ENCODE measurements at places on chromosomes 5 and 9.

GRCh38 chr5:143073766-143074165 is 303.6 kb downstream of the ARHGAP26 start:
- no peak for DNase-seq

GRCh38 chr9:111961575-111961974 is 65.0 kb downstream of the UGCG start:
- DNase-seq = peak; percentile 20

DNA sequence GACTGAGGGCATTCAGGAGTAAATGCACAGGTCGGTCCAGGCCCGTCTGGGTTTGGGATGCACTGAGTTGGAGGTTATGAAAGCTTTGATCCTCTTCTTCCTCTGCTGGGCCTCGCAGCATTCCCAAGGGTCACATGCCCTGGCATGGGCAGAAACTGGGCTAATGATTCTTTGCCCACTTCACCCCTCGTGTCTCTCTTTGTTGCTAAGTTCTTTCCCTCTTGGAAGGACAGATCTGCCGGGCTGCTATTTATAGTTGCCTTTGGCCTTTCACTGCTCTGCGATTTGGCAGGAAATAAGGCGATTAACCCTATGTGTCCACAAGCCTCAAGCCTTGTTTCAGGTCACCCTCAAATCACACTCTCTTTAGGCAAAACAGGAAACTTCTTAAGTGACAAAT is 66.9 kb downstream of the ENTREP1 start:
- DNase-seq = no peak

GRCh38 chr5:135466178-135467050 is 14.3 kb upstream of the TIFAB start:
- peak; percentile 76 for DNase-seq

GRCh38 chr5:129977810-129978209 is 73.5 kb downstream of the CHSY3 start:
- DNase-seq = no peak

- DNase-seq = no peak
These were observed 69.6 kb upstream of the SLC30A5 start for GRCh38 chr5:69024241-69024651.

- no peak for DNase-seq
These were observed 121.4 kb downstream of the ASTN2 start for GRCh38 chr9:117293206-117294114.

DNA sequence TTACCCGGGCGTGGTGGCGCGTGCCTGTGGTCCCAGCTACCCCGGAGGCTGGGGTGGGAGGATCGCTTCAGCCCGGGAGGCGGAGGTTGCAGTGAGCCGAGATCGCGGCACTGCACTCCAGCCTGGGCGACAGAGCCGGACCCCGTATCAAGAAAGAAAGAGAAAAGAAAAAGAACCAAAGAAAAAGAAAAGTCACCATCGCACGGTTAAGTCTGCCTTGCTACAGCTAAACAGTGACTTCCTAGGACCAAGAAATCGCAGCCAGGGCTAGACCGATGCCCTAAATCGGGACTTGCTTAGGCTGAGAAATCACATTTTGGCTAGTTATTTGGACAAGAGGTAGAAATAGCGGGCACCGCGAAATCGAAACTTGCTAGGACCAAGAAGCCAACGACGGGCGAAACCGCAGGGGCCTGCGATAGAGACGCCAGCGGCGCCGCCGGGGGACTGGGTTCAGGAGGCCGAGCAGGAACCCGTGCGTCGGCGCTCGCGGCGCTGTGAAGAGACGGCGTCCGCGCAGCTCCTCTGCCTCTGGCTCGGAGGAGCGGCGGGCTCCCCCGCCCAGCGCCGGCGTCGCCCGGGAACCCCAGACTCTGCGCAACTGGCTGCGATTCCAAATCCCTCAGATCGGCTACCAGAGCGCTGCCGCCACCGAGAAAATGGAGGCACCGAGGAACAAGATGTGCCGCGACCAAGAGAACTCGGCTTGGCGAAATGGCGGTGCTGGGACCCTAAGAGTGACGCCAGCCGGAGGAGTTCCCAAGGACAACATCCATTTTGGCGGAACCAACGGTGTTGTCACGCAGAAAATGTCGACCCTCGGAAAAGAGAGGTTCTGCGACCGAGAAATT is 26.1 kb upstream of the ANXA2R start:
- DNase-seq = no peak

DNA sequence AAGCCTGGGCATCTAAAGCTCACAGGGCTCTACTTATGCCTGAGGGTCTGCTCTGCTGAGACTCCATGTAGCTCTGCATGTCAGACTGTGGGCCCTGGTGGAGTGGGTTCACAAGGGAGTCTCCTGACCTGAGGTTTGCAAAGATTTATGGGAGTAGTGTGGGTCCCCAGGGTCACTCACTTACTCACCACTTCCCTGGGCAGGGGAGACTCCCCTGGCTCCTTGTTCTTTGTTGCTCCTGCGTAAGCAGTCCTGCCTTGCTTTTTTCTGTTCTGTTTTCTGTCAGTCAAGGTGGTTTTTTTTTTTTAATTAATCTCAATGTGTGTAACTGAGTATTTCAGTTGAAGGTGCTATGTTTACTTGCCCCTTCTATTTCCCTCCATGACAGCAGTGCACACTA is 256.6 kb downstream of the TMEM38B start:
- no peak for DNase-seq

DNA sequence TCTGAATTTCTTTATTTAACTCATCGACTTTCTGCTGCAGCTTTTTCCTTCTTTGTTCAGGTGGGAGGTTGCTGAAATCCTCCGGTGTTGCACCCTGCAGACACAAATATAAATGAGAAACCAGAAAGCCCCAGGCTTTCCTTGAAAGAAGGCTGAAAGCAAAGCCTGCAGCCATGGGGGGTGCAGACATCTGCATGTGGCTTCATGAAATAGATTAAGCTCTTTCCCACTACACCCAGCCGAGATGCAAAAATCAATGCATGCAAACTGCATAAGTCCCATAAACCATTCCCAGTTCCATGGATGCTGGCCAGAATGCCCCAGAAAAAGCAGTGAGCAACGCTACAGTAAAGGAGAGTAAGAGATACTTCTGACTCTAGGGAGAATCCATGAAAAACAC is 73.6 kb downstream of the USP20 start:
- no peak for DNase-seq

DNA sequence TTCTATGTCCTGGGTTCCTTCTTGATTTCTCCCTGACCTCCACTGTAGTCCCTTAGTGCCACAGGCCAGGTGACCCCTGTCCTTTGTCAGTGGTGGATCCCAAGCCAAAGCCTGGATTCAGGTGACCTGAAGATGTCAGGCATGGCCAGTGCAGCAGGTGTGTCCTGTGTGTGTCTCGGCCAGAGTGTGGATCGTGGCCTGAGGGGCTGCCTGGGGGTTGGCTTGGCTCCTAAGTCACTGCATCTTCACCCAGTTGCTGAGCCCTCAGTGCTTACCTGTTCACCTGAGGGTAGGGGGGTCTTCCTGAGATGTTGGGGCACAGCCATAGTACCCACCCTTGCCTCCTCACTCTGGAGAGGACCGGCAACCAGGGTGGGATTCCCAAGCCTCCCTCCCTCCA is 61.8 kb upstream of the PITX1 start:
- no peak for DNase-seq

GRCh38 chr5:170484459-170484831 is 19.4 kb upstream of the KCNIP1 start:
- no peak for DNase-seq

GRCh38 chr5:32230356-32231099 is 56.4 kb upstream of the GOLPH3 start:
- no peak for DNase-seq

DNA sequence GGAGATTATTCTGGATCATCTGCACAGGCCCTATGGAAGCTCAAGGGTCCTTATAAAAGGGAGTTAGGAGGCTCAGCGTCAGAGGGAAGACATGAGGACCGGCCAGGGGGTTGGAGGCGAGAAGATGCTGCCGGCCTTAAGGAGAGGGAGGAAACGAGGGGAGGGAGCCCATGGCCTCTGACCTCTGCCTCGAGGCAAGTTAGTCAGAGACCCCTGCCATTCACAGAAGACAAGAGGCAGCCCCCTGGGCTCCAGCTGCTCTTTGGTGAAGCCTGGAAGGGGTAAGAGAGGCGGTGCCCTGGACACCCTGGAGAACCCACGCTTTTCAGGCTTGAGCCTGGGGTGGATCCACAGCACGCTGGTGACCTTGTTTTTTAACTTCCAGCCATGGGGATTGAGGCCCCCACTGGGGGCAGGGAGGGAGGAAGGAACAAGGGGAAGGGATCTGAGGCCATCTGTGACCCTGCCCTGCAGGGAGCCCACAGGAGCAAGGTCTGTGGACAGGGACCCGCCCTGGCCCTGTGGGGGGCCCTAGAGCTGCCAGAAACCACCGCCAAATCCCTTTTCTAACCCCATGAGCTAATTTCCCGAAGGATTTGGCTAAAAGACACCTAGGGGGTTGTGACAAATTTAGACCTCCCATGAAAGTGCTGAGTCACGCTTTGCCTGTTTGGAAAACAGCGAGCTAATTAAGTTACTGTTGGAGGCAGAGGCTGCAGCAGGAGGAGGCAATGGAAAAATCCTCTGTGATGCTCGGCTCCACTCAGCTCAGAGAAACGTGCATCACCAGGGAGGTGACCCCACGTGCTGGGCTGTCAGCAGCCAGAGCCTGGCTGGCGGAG is 49.7 kb downstream of the OLFM1 start:
- peak; percentile 64 for DNase-seq

- no peak for DNase-seq
These were observed 90.7 kb downstream of the MEF2C start for GRCh38 chr5:88792144-88792840.

DNA sequence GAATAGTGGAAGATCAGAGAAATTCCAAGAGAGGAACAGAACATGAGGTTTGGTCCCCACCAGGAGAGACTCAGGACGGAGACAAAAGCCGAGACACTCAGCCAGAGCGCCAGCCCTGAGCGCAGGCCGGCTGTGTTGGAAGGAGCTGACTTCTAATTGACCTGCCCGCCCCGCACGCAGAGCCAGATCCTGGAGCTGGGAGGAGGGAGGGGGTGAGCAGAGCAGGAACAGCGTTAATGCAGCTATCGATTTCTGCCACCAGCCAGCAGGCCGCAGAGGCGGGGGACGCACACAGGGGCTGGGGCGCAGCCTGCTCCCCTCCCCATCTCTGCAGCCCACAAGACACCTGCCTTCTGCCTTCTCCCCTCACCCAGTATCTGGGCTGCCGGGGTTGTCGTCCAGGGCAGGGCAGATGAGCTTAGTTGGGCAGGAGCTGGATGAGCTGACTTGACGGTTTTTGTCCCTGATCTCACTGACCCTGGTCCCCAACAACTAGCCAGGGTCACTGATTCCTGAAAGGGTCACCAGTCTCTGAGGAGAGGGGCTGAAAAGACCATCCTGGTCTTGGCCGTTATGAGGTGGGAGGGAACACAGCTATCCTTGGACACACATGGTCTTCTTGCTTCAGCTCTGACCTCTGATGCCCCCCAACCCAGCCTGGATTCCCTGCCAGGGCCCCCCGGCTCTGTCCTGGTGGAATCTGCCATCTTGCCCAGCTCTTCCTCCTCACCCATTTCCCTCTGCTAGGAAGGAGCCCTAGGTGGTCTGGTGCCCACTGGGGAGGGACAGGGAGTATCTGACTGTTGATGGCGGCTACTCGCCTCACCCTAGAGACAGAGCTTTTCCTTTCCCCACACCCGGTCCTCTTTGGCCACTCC is 29.8 kb downstream of the CXXC5 start:
- no peak for DNase-seq

DNA sequence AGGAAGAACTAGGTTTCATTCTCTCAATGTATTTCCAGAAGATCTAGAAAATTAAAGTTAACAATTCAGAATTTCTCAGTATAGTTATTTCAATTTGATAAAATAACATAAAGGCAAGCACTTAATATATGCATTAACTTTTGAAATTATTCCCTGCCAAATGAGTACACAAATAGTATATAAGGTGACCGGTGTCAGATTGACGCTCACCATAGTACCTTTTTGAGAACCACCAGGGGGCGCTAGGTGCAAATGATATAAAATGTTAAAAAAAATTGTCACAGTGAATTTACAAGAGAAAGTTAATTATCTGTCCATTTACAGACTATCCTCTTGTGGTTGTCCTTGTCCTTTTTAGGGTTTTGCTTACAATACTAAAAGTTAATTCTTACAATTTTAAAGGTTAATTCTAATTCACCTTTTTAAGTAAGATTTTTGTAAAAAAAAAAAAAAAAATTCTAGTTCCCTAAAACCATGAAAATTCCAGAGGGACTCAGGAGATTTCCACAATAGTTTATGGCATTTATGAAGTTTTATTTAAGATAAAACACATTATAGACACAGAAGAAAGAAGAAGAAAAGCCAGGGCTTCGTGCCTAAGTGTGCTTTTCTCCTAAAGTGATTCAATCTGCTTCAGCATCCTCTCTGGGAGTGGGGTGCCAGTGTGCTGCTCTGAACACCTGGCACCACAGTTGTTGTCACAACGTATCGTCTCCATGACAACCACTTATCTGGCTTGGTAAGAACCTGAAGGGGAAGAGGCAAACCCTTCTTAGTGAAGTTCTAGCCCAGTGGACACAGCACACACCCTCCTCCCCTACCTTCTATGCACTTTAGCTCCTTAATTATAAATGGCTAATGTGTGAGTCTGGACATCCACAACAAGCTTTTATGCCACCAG is 1.7 kb downstream of the ADAMTS16 start:
- peak; percentile 65 for DNase-seq

GRCh38 chr5:64298586-64298985 is 132.9 kb downstream of the RNF180 start:
- DNase-seq = no peak

DNA sequence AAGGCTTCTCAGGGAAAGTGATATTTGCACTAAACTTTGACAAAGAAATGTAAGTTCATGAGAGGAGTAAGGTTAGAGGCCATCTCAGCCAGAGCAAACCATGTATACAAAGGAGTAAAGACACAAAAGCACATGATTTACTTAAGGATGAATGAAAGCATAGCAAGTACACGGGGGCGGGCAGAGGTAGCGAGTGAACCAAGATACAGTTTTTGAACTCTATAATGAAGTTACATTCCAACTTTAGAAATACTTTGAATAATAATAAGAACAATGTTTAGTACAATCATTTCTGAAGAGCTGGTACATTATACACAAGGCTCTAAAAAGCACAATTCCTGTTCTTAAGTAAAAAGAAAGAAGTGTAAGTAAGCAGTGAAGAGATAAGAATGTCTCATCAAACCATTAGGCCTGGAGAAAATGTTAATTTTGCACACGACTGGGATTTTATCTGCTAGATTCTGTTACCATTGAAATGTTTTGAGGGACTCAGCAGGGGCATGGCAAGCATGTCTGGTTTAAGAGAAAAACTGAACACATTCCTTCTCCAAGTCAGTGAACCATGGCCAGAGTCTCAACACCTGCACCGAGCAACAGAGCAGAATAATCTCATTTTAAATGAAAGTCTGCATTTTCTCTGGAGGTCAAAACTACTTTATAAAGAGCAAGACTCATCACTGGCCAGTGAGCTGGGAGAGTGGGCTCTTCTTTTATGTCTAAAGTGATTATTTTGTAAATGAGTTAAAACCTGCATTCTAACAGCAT is 147.6 kb upstream of the TRPM3 start:
- DNase-seq = no peak

GRCh38 chr5:102889033-102889432 is 133.9 kb downstream of the PAM start:
- DNase-seq = no peak

DNA sequence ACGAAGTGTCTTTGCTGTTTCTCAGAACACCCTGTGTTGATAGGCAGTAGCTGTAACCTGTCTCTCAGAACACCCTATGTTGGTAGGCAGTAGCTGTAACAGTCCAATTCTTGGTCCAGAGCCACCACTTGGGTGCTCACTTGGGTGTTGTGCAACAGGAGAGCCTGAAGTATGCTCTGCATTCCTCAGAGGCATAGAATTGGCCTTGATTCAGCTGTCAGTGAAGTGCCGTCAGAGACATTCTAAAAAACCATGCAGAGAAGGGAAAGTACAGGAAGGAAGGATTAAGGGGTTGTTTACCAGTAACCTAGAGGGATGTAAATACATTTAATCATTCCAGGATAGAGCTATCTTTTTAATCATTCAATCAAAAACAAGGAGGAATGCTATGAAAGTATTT is 231.2 kb downstream of the ARRDC3 start:
- peak; percentile 38 for DNase-seq
